ENCODE measurements at places on chromosomes 13 and 19. TPM values are rescaled to one million over a fixed set of nuclear protein-coding genes. Genes with fewer than 3 reads are reported as not detected.

Gene ATP12A
- total RNA-seq: 31.4 TPM

Gene NFKBIB
- 28.5 TPM for total RNA-seq

Gene BORA
- 11.3 TPM for total RNA-seq

Gene CATSPERD
- total RNA-seq: not detected

Gene ZNF14
- total RNA-seq: 2.2 TPM

Gene DLL3
- total RNA-seq: 1.4 TPM

Gene ZNF331
- 3.4 TPM for total RNA-seq

Gene LYL1
- total RNA-seq: 0.63 TPM

Gene CA11
- total RNA-seq: 2.1 TPM

Gene OR7G2
- not detected for total RNA-seq

Gene SERP2
- total RNA-seq: 0.56 TPM

Gene NUP58
- 87.3 TPM for total RNA-seq

Gene WDR87
- not detected for total RNA-seq

Gene SIGLEC7
- not detected for total RNA-seq

Gene KCNC3
- 0.14 TPM for total RNA-seq

Gene SHANK1
- total RNA-seq: not detected

Gene POLR1G
- 14.9 TPM for total RNA-seq

Gene CCDC97
- total RNA-seq: 12.1 TPM

Gene SMIM44
- not detected for total RNA-seq

Data from airway epithelial cell (primary cell).